ENCODE measurements at places on chromosomes 4 and X. TPM values are rescaled to one million over a fixed set of nuclear protein-coding genes. Genes with fewer than 3 reads are reported as not detected.

The PABPC5 gene
- total RNA-seq: not detected

The CLCN4 gene
- total RNA-seq: 3.6 TPM

The CD99 gene
- 299 TPM for total RNA-seq

The GAK gene
- 45.9 TPM for total RNA-seq

The CTAG1B gene
- not detected for total RNA-seq

The FGA gene
- total RNA-seq: 22.6 TPM

The RBM47 gene
- 24.6 TPM for total RNA-seq

The ATRX gene
- total RNA-seq: 16.1 TPM

The SSX1 gene
- not detected for total RNA-seq

The UGT8 gene
- 0.12 TPM for total RNA-seq

The NXF2B gene
- total RNA-seq: not detected

The EFHC2 gene
- 0.38 TPM for total RNA-seq

The HPGD gene
- total RNA-seq: 81.0 TPM

The ZXDA gene
- 1.8 TPM for total RNA-seq

The ALB gene
- total RNA-seq: not detected

The MSX1 gene
- total RNA-seq: 8.6 TPM

The FAM9B gene
- not detected for total RNA-seq

The PPEF2 gene
- total RNA-seq: not detected

The ATP8A1 gene
- 0.05 TPM for total RNA-seq

The SSX4B gene
- not detected for total RNA-seq

The PDGFC gene
- 2.4 TPM for total RNA-seq

The RBM46 gene
- total RNA-seq: not detected

The DCLK2 gene
- 8.6 TPM for total RNA-seq

The GC gene
- not detected for total RNA-seq

The TCEAL7 gene
- total RNA-seq: not detected

The ZFYVE28 gene
- 2.6 TPM for total RNA-seq

The FMR1 gene
- 21.0 TPM for total RNA-seq

The AKAP4 gene
- total RNA-seq: 0.10 TPM

The GCNA gene
- 1.9 TPM for total RNA-seq

The FAM47A gene
- not detected for total RNA-seq

The HS3ST1 gene
- total RNA-seq: 0.60 TPM

The DHX15 gene
- total RNA-seq: 98.5 TPM

The HHIP gene
- total RNA-seq: 0.60 TPM

The SOD3 gene
- total RNA-seq: not detected

The OCIAD2 gene
- 113 TPM for total RNA-seq

The KDR gene
- 0.10 TPM for total RNA-seq

The COL25A1 gene
- total RNA-seq: not detected

The CXCL13 gene
- not detected for total RNA-seq

The KCNE5 gene
- total RNA-seq: 0.20 TPM

The CFI gene
- 0.37 TPM for total RNA-seq

The CENPE gene
- total RNA-seq: 8.1 TPM

The RRH gene
- total RNA-seq: 0.10 TPM

The ACOX3 gene
- 8.3 TPM for total RNA-seq

The HTRA3 gene
- total RNA-seq: 20.4 TPM

The CABS1 gene
- not detected for total RNA-seq

The UGT2A1 gene
- total RNA-seq: not detected

The IRAK1 gene
- 201 TPM for total RNA-seq

The NSUN7 gene
- 0.43 TPM for total RNA-seq

The EDA gene
- 0.60 TPM for total RNA-seq

The POU4F2 gene
- not detected for total RNA-seq

The TEX13D gene
- not detected for total RNA-seq

The METTL14 gene
- total RNA-seq: 12.0 TPM

The NWD2 gene
- total RNA-seq: 0.01 TPM

The BEX4 gene
- total RNA-seq: 2.5 TPM

The PDK3 gene
- 5.1 TPM for total RNA-seq

The CDKL5 gene
- 5.5 TPM for total RNA-seq

The PCYT1B gene
- not detected for total RNA-seq

The TENM3 gene
- 1.6 TPM for total RNA-seq

The ARHGAP36 gene
- not detected for total RNA-seq
